SW 1271 (cell line): ENCODE measurements at places on chromosomes 6 and 20.
A peak's percentile ranks its signal among the peaks of the same experiment; 100 is the strongest.

- no peak for DNase-seq
These were observed 34.8 kb upstream of the UST start for GRCh38 chr6:148711833-148712654.

DNA sequence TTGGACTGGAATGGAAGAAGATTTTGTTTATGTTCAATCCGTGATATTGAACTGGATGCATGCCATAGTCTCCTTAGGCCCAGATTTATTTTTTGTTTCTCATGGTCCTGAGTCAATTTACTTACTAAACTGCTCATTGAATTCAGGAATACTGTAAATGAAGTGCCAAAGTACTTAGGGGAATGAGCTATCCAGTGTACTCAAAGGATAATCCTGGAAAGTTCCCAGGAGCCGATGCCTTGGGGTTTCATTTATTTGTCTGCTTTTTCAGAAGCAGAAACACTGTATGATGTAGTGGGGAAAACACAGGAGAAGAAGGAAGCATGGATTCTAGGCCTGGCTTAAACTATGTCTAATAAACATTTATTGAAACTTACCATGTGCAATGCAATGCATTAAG is 56.1 kb upstream of the THEMIS start:
- DNase-seq: no peak

GRCh38 chr6:136563386-136564152 is 13.3 kb upstream of the MAP7 start:
- DNase-seq: no peak

DNA sequence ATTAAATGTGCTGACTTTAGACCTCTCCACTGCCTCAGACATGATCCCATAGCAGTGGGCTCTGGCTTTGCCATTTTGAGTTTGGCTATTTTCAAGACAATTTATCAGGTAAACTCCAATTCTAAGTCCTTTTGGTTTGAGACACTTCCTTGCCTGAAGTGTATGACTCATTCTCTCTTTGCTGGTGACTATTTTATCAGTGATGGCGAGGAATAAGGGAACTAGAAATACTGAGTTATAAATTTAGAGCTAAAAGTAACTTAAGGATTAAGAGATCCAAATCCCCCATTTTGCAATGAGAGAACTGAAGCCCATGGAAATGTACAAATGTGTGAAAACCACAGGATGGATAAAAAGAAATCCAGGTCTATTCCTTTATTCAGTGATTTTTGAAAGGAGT is 30.9 kb upstream of the CD83 start:
- DNase-seq: no peak

- peak; percentile 30 for DNase-seq
These were observed 92.8 kb upstream of the EEF1E1 start for GRCh38 chr6:8195040-8195713.

GRCh38 chr20:31543966-31544598 is 29.8 kb downstream of the HM13 start:
- peak; percentile 51 for DNase-seq

DNA sequence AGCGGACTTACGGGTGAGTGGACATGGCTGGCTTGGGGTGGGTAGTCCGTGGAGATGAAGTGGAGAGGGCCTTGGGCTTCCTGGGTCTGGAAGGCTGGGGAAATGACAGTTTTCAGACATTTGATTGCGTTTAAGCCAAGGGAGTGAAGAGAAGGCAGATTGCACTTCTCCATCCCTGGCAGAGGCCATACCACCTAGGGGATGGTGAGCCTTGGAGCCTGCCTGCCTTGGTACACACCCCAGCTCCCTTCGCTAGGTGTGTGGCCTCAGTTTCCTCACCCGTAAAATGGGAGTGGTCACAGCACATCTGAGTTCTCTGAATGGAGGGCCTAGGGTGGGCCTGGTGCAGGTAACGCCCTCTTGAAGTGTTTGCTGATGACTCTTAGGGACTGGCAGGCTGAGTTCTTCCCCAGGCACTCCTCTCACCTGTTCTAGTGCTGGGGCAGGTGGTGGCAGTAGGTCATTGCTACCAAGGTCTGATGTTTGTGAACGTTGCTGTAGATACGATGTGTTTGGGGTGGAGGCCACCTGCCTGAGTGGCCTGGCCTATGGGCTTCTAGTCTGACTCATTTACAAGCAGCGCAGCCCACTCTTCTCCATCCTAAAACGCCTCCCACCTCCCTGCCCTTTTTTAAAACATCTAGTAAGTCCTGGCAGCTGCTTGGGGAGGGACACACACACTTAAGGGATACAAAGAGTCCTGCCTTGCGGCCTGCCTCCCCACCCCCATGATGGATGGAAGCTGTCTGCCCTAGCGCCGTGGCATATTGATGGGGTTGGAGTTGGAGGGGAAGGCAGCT is 2.3 kb downstream of the RBM38 start:
- no peak for DNase-seq

DNA sequence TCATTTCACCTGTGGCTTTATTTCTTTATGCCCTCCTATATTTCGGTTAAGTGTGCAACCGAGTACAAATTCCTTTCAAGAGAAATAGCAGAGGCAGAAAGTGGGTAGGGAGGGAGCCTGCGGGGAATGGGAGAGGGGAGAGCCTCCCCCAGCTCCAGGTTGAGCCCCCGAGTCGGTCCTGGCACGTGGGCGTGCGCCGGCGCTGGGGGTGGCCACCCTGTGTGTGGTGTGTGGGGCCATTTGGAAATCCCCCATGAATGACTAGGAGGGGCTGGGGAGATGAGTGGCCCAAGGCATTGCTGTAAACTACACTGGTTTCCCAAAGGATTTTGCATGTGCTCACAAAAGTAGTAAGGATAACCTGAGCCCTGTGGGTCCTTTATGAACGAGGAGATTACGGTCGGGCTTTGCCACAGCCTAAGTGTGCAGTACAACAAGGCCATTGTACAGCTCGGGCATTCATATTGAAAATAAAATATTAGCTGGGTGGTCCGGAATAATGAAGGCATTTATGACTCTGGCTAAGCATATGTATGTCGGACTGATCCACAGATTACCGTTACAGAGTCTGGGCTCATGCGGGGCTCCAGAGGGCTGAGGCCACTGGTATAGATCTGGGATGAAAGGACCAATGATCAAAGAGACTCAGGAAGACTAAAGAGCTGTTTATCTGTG is 84.5 kb upstream of the RALGAPA2 start:
- DNase-seq: no peak

- no peak for DNase-seq
These were observed 146.9 kb upstream of the EPHA7 start for GRCh38 chr6:93566285-93566684.

- DNase-seq: no peak
These were observed 194.6 kb downstream of the DLL1 start for GRCh38 chr6:170096191-170096802.

GRCh38 chr20:62011403-62011790 is 54.3 kb downstream of the TAF4 start:
- no peak for DNase-seq

GRCh38 chr20:54107600-54108325 is 37.4 kb upstream of the BCAS1 start:
- no peak for DNase-seq

DNA sequence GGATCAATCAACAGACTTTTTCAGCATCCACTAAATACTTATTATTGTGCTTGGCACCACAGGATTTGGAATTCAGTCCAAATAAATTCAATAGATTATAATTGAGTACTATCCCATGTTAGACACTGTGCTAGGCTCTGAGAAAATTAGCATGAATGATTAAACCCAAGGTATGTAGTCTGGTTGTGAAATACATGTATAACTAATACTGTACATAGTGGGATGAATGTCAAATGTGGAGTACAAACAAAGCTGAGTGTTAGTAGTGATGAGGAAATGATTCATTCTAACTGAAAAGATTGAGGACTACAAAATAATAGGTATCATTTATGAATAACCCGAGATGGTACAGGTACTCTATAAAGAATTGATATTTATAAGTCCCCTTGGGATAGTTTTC is 111.9 kb upstream of the FLRT3 start:
- no peak for DNase-seq

DNA sequence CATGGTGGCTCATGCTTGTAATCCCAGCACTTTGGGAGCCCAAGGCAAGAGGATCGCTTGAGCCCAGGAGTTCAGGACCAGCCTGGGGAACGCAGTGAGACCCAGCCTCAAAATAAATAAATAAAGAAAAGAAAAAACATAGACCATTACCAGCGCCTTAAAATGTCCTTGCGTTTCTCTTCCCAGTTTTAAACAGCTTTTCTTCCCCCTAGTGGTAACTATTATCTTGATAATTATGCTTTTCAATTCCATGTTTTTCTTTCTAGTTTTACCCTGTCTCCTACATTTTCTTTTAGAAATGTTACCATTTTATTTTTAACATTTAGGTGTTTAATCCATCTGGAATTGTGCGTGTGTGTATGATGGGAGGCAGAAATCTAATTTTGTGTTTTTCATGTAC is 24.4 kb downstream of the DNAH8 start:
- no peak for DNase-seq

DNA sequence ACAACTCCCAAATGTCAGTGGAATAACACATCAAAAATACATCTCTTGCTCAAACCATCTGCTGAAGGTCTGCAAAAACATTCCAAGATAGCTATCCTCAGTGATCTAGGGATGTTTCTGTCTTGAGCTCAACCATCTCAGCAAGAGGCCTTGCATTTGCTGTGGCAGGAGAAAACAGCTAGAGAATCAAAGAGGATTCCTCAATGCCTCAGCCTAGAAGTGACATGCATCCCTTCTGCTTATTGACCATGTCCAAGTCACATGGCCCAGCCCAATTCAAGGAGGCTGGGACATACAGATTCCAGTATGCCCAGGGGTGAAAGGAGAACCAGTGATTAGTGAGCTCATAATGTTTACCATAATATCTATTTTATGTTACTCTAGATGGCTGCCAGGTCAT is 269.5 kb downstream of the PLCB1 start:
- no peak for DNase-seq

- DNase-seq: no peak
These were observed 93.1 kb upstream of the HEY2 start for GRCh38 chr6:125656287-125656870.

GRCh38 chr20:58988565-58988882 is 7.5 kb downstream of the NELFCD start:
- DNase-seq: no peak

DNA sequence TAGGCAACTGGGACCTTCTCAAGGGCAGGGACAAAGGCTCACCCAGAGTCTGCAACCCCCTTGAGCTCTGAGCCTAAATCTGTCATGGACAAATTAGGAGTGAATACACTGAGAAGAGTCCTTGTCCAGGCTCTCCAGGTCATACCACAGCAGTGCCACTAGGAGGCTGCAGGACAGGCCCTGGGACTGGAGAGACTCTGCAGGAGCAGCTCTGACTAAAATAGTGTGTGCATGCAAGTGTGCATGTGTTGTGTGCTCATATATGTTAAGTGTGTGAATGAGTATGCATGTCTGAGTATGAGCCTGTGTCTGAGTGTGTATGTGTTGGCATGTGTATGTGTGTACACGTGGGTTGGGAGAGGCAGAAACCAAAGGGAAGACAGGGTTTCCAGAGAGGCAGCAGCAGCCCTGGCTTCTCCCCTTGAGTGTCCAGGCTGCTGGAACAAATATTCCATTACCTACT is 27.1 kb downstream of the MRPL14 start:
- peak; percentile 52 for DNase-seq

DNA sequence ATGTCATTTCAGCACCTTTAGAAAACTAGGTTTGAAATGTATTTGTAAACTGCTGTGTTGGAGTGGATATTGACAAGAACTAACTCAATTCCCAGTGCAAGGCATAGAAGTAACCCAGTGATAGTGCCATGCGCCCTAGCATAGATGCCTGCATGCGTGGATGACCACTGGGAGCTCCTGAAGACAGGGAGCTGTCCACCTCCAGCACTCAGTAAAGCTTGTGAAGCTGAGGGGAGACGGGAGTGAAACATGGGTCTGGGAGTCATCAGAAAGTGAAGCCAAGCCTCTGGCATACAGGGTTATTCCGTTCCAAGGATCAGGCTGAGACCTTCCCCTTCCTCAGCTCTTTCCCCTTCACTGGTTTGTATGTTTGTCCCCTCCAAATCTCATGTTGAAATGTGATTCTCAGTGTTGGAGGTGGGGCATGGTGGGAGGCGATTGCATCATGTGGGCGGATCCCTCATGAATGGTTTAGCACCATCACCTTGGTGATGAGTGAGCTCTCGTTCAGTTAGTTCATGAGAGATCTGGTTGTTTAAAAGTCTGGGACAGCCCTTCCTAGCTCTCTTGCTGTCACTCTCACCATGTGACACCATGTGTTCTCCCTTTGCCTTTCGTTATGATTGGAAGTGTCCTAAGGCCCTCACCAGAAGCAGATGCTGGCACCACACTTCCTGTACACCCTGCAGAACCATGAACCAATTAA is 146.5 kb upstream of the FERMT1 start:
- no peak for DNase-seq

DNA sequence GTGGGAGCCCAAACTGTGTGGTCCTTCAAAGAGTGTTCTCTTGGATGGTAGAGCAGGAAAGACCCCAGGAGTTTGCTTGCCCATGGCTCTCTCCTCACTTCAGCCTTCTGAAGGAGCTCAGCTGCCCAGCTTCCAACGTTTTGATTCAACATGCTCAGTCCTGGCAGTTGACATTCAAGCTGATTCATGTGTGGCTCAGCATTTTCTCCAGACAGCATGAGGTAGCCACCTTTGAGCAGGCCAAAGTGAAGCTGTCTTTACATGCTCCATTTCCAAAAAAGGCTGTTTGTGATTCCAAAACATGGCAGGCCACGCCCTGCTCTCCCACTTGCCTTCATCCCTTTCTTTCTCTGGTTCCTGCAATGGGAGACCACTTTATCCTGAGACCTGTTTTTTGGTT is 280.2 kb downstream of the TBC1D7 start:
- DNase-seq: no peak

DNA sequence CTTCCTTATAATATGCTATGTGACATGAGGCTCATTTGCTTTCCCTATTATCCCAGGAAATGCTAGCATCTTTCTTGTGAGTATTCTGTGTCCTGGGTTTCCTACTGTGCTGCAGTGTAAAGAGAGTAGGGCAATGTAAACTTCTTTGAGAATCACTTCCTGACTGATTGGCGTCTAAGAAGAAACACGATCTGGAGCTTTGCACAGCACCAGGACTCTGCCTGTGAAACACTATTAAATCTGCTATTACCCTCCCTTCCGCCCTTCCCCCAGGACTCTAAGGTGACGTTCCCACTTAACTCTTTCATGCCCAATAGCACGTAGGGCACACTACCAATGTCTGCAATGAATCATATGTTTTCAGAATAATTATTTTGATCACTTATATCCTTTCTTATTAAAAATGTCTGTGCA is 607.3 kb upstream of the CITED2 start:
- DNase-seq: peak; percentile 61

- no peak for DNase-seq
These were observed 409.5 kb upstream of the AGPAT4 start for GRCh38 chr6:161683400-161683799.

DNA sequence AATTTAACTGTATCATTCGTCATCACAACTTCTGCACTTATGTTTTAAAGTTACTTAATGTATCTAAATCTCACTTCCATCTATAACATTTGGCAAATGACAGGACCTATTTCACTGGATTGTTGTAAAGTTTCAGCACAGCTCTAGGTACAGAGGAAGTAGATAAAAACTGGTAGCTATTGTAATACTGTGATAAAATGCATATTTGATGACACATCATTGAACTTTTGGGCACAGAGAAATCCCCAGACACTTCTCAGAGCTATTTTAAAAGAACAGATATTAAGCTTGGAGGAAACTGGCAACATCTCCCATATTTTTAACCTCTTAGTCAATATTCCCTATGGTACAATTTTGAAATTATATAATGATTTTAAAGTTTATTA is 138.7 kb downstream of the RFPL4B start:
- no peak for DNase-seq
